ENCODE measurements at places on chromosomes 7 and 10. TPM values are rescaled to one million over a fixed set of nuclear protein-coding genes. Genes with fewer than 3 reads are reported as not detected.

GRCh38 chr10:53102424-53102823 is 329.8 kb upstream of the MBL2 start:
- no peak overlapping the region for H3K27ac ChIP-seq
- no peaks in the 10 kb centered on the region for H3K4me1 ChIP-seq
- no peaks in the 10 kb centered on the region for H3K27me3 ChIP-seq
- no peak for DNase-seq
- H3K36me3 ChIP-seq, result no peaks in the 10 kb centered on the region

The PMPCB gene
- 80.6 TPM for total RNA-seq

The OPN1SW gene
- total RNA-seq, result not detected

GRCh38 chr7:36408589-36408988 is 18.9 kb downstream of the ANLN start:
- H3K4me1 ChIP-seq, result no peaks in the 10 kb centered on the region
- no peak for DNase-seq
- H3K27ac ChIP-seq, result no peak overlapping the region
- no peaks in the 10 kb centered on the region for H3K27me3 ChIP-seq
- no peak overlapping the region for H3K4me3 ChIP-seq
- peaks cover 12% of the 10 kb centered on the region for H3K36me3 ChIP-seq

GRCh38 chr7:116812860-116813259 is 49.5 kb upstream of the CAPZA2 start:
- no peaks in the 10 kb centered on the region for H3K27me3 ChIP-seq
- no peak overlapping the region for H3K27ac ChIP-seq
- no peaks in the 10 kb centered on the region for H3K36me3 ChIP-seq
- H3K4me3 ChIP-seq, result no peak overlapping the region

DNA sequence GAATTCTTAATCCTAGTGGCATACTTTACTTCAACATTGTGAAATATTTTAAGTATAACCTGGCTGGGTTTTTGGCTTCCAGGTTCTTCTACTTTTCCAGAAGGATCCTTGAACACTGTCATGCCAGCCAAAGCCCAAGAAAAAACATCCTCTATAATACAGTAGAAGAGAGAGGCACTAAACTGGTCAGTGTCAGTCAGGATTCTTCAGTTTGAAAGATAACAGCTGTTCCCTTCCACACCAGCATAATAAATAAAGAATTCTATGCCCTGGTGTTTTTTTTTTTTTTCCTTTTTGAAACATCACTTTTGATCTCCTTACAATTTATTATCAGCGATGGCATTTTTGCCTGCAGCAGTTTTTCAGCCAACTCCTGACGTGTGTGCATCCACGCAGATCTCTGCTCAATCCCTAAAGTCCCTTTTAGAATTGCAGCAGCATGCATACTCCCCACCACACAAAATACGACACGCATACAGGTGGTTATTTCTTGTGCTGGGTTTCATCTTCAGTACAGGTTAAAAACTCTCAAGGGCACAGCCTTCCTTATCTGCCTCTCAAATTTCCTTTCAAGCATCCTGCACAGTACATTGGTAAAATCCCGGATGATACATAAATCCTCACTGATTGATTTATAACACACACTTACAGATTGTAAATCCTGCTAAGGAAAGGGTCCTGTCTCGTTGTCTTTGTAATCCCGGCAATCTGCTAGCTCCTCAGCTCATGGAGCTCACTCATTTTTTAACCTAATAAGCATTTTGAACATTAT is 100.2 kb downstream of the TPK1 start:
- no peak overlapping the region for H3K4me3 ChIP-seq
- no peak for DNase-seq
- H3K4me1 ChIP-seq, result no peaks in the 10 kb centered on the region

GRCh38 chr10:13113544-13113943 is 13.6 kb downstream of the OPTN start:
- no peaks in the 10 kb centered on the region for H3K27me3 ChIP-seq
- no peak overlapping the region for H3K4me3 ChIP-seq
- DNase-seq, result no peak
- no peaks in the 10 kb centered on the region for H3K36me3 ChIP-seq

DNA sequence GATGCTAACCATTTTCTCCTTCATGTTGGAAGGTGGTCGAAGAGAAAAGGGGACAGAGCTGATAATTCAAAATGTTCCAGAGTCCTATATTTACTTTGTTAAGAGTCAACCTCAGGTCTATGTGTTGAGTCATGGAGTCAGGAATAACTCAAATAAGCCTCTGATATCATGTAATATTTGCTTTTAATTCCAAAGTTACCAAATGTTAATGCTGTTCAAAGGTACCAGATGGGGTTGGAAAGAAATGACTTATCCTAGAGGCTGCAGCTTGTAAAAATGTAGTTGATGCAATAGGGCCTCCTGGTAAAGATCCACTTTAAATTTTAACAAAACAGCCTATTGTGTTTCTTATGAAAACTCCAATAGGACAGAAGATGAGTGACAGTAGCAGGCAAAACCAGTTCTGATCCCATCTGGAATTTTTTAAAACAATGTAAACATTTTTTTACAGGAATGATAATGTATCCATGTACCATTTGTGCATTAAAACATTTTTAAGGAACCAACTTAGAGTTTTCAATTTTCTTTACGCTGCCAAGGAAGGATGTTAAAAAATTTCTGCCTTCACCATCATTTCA is 218.2 kb downstream of the ANK3 start:
- H3K4me1 ChIP-seq, result no peaks in the 10 kb centered on the region
- no peaks in the 10 kb centered on the region for H3K36me3 ChIP-seq
- H3K4me3 ChIP-seq, result no peak overlapping the region
- H3K27me3 ChIP-seq, result no peaks in the 10 kb centered on the region
- DNase-seq, result no peak
- no peak overlapping the region for H3K27ac ChIP-seq

The FAM131B gene
- 0.05 TPM for total RNA-seq

DNA sequence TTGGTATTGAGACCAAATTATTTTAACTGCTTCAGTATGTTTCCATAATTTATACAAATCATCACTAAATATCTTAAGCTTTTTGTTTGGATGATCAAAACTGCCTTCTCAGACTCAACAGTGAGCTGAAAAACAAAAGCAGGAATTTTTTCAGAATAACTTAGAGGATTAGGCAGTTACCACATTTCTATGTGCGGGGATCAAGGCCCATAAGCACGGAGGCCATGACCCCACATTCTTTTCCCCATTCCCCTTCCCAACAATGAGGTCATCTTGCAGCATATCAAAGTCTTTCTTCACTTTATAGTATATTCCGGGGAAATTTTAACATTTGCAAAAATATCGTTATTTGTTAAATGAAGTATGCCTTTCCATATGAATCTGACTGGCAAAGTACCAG is 125.8 kb downstream of the ELMO1 start:
- peaks cover 2% of the 10 kb centered on the region for H3K36me3 ChIP-seq
- peaks cover 11% of the 10 kb centered on the region for H3K4me1 ChIP-seq

The ZNF365 gene
- total RNA-seq, result not detected

DNA sequence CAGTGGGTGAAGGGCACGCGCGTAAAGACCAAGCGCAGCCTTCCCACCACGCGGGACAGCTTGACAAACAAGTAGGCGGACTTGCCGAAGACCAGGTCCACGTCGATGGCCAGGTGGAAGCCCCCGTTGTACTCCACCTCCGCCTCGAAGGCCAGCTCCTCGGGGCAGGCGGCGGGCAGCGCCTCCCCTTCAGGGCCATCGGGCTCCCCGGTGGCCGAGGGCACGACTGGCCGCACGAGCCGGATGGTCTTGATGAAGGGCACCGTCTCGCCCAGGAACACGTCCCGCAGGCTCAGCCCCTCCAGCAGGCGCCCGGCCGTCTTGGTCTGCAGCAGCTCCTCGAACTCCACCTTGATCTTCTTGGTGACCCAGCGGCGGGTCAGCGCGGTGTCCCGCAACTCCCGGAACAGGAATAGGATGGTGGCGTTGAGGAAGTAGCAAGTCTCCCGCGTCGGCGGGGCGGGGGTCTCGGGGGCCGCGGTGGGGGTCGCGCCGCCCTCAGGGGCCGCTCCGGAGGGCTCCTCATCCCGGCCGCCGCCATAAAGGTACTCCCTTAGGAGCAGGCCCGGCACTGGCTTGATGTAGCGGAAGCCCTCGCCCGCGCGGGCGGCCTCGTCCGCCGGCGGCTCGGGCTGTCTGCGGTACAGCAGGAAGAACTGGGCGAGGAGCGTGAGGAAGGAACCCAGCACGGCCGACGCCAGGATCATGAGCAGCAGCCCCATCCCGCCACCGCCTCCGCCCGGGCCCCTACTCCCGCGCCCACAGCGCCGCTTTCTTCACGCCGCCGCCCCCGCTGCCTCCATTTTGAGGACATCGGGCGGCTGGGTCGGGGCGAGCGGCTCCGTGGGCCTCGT is 507 bp downstream of the PDZD8 start:
- peak overlapping the region; percentile 84 for H3K4me3 ChIP-seq
- DNase-seq, result no peak
- no peaks in the 10 kb centered on the region for H3K27me3 ChIP-seq
- H3K4me1 ChIP-seq, result 0 out of 2 replicates have a peak, but pooled peaks cover 5% of the 10 kb centered on the region
- H3K36me3 ChIP-seq, result peaks cover 4% of the 10 kb centered on the region

The LSM8 gene
- 41.4 TPM for total RNA-seq

- H3K4me1 ChIP-seq, result no peaks in the 10 kb centered on the region
- H3K27ac ChIP-seq, result no peak overlapping the region
- no peaks in the 10 kb centered on the region for H3K27me3 ChIP-seq
- no peak overlapping the region for H3K4me3 ChIP-seq
- DNase-seq, result no peak
Observed at GRCh38 chr10:13993169-13993568, 337.6 kb downstream of the FRMD4A start.

The AGBL3 gene
- 2.3 TPM for total RNA-seq

GRCh38 chr10:99619090-99619800 is 994 bp downstream of the SLC25A28 start:
- H3K27me3 ChIP-seq, result no peaks in the 10 kb centered on the region
- peak overlapping the region; percentile 86 for H3K27ac ChIP-seq
- DNase-seq, result peak; percentile 39
- peak overlapping the region; percentile 84 for H3K4me3 ChIP-seq
- H3K4me1 ChIP-seq, result peaks cover 8% of the 10 kb centered on the region

The ADGRA1 gene
- total RNA-seq, result not detected

GRCh38 chr10:60382946-60383681 is 6.6 kb downstream of the ANK3 start:
- H3K27me3 ChIP-seq, result no peaks in the 10 kb centered on the region
- H3K4me3 ChIP-seq, result no peak overlapping the region
- no peak overlapping the region for H3K27ac ChIP-seq
- DNase-seq, result no peak

- no peaks in the 10 kb centered on the region for H3K4me1 ChIP-seq
- no peak overlapping the region for H3K27ac ChIP-seq
- H3K27me3 ChIP-seq, result no peaks in the 10 kb centered on the region
- no peak overlapping the region for H3K4me3 ChIP-seq
Observed at GRCh38 chr7:131627735-131628190, 71.3 kb upstream of the PODXL start.

The AMPH gene
- total RNA-seq, result not detected

The NXPH1 gene
- total RNA-seq, result not detected

GRCh38 chr10:118033905-118034304 is 12.8 kb downstream of the RAB11FIP2 start:
- no peak overlapping the region for H3K27ac ChIP-seq
- peaks cover 7% of the 10 kb centered on the region for H3K4me1 ChIP-seq
- H3K36me3 ChIP-seq, result no peaks in the 10 kb centered on the region
- H3K27me3 ChIP-seq, result no peaks in the 10 kb centered on the region
- no peak for DNase-seq

DNA sequence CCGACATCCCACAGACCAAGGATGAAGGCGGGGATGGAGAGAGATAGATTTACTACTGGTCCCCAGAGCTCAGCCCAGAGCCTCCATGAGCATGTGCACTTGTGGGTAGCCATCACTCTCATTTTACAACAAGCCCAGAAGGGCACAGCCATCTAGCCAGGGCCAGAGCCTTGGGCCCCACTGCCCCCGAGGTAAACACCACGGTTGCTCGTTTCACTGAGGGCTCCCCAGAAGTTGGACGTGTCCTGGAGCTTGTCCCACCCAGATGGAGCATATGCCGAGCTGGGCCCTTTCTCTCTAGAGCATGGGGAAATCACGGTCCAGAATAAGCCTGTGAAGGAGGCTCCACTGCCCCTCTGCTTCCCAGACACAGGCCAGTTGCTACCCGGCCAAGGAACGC is 9.0 kb upstream of the TMEM120A start:
- no peak overlapping the region for H3K4me3 ChIP-seq
- H3K27ac ChIP-seq, result no peak overlapping the region
- DNase-seq, result no peak
- peaks cover 3% of the 10 kb centered on the region for H3K36me3 ChIP-seq
- peaks cover 1% of the 10 kb centered on the region for H3K4me1 ChIP-seq

GRCh38 chr7:104943502-104944343 is 70.3 kb upstream of the KMT2E start:
- no peaks in the 10 kb centered on the region for H3K36me3 ChIP-seq
- peak overlapping the region; percentile 39 for H3K4me3 ChIP-seq
- H3K4me1 ChIP-seq, result peaks cover 39% of the 10 kb centered on the region

- no peak overlapping the region for H3K4me3 ChIP-seq
- no peaks in the 10 kb centered on the region for H3K36me3 ChIP-seq
Observed at GRCh38 chr7:332646-333392, 42.8 kb downstream of the FOXL3 start.

The TCTN3 gene
- total RNA-seq, result 27.1 TPM

The PTCD1 gene
- 6.2 TPM for total RNA-seq

GRCh38 chr10:107618504-107618994 is 454.0 kb upstream of the SORCS1 start:
- no peak for DNase-seq
- H3K27ac ChIP-seq, result no peak overlapping the region
- no peaks in the 10 kb centered on the region for H3K4me1 ChIP-seq
- H3K27me3 ChIP-seq, result no peaks in the 10 kb centered on the region

DNA sequence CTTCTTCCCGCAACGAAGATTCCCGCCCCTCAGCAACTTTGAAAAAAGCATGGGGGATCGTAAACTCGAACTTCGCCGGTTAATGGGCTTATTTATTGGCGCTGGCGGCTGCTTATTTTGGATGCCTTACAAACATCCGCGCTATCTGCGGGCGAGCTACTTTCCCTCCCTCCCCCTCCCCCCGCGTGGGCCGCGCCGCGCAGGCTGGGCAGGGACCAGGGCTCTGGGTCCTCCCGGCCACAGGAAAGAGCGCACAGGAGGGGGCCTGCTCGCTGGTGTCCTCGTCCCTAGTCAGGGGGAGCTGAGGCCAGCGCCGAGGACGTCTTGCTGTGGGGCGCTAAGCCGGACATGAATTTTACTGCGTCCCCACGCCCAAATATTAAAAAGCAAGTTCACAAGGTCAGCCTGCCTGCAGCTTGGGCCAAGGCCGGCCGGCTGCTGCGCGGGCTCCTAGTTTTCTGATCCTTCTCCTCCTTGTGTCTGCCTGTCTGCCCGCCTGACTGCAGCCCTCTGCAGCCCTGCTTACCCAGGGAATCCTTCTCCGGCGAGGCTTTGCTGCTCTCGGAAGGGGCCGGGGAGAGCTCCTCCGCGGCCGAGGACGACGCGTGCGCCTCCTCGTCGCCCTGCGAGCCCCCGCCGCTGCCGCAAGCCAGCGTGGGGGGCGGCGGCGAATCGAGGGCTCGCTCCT is 1.2 kb downstream of the HOXA10 start:
- DNase-seq, result no peak
- no peaks in the 10 kb centered on the region for H3K36me3 ChIP-seq
- no peak overlapping the region for H3K27ac ChIP-seq
- no peaks in the 10 kb centered on the region for H3K4me1 ChIP-seq
- H3K27me3 ChIP-seq, result peaks cover 29% of the 10 kb centered on the region
